ENCODE measurements at places on chromosomes 7 and 10.

DNA sequence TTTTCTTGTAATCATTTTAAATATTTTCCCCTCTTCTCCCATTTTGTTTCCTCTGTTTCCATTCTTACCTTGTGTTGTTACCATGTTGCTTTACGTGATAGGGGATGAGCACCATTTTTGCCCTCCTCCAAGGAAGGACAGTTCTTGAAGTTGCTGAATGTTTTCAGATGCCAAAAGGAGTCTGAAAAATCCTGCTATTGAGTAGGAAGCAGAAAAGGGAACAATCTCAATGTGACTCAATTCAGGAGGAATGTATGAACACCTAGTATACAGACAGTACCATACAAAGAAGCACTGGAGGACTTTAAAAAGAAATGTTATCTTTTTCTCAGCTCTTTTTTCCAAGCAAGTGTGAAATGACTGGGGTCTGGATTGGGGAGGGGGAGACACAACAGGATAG is 5.1 kb upstream of the NAMPT start:
- no peak for DNase-seq

DNA sequence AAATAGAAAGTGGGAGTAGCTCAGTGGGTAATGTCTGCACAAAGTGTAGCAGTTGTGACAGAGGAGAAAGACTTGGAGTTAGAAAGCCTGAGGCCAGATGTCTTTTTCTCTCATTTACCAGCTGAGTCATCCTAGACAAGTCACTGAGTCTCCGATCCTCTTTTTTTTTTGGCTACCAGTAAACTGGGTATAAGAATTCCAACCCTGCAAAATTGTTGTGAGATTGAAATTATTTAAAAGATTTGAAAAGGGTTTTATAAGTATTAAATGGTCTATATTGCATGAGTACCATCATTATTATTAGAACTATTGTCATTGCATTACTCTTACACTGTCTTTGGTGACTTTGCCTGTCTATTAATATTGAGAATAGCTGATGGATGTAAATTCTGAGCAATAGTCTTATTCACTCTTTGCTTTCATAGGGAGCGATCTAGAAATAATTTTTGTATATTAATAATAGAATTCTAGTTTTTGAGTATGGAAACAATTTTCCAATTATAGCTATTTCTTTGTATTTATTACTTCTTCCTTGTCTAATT is 74.0 kb downstream of the ARID5B start:
- no peak for DNase-seq

- DNase-seq, result no peak
Measured at GRCh38 chr7:36638140-36638539, 86.2 kb downstream of the AOAH start.

GRCh38 chr7:8480527-8480926 is 47.1 kb downstream of the NXPH1 start:
- no peak for DNase-seq

GRCh38 chr10:124626759-124627380 is 117.3 kb downstream of the FAM53B start:
- DNase-seq, result peak; percentile 61

DNA sequence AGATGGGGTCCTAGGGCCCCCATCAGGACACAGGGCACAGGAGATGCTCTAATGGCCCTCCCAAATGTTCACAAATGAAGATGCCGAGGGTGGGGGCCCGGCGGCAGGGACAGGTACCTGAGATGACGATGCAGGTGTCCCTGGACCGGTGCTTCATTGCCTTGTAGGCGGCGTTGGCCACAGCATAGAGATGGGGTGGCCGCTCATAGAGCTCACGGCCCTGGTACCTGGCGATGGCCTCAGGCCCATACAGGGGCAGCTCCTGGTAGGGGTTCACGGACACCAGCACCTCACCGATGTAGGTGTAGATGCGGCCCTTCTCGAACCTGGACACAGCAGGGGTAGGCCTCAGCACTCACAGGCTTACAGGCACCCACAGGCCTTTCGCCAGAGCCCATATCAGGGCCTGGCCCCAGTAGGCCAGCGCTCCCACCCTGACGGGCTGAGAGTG is 2.0 kb downstream of the MYO1G start:
- no peak for DNase-seq

- DNase-seq, result no peak
Measured at GRCh38 chr7:17671956-17672355, 268.3 kb downstream of the SNX13 start.

DNA sequence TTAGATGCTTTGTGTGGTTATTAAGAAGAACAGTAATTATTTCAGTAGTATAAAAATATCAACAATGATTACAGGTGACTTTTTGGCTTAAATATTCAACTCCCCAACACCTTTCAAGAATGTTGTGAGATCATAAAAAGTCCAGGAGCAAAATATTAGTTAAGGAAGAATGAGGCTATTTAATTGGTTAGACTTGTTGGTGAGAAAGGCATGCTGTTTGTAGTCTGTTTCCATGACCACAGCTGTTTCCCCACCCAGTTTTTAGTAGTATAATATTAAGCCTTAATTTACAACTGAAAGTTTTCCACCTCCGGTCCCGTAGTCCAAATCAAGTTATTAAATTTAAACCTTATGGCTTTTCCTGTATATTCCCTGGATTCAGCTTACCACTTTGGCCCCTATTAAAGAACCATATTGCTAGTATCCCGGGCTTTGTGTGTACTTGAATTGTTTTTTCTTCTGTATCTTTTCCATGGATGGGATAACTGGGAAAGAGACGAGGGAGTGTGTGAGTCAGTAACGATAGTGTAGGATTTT is 133.3 kb downstream of the CELF2 start:
- peak; percentile 83 for DNase-seq

- no peak for DNase-seq
Measured at GRCh38 chr10:103648251-103648635, 154.7 kb downstream of the NEURL1 start.

GRCh38 chr10:31030260-31030659 is 1.4 kb downstream of the ZNF438 start:
- no peak for DNase-seq

GRCh38 chr10:44927352-44927751 is 16.2 kb downstream of the TMEM72 start:
- DNase-seq, result no peak

DNA sequence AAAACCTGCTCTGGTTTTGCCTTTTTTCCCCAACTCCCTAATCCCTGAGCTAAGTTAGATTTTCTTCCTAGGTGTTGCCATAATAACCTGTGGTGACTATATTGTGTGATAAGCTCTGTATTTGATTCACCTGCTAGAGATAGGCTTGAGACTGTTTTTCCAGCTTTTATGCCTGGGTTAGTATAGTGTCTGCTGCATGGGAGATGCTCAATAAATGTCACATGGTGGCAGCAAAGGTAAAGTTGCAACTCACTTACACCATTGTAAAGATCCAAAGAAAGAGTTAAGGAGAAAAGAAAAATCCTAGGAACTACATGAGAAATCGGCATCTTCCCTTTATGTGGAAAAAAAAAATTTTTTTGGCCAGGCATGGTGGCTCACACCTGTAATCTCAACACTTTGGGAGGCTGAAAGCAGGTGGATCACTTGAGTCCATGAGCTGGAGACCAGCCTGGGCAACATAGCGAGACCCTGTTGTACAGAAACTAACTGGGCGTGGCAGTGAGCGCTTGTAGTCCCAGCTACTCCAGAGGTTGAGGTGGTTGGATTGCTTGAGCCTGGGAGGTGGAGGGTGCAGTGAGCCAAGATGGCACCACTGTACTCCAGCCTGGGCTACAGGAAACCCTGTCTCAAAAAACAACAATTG is 3.7 kb downstream of the CCNJ start:
- DNase-seq, result no peak

- peak; percentile 81 for DNase-seq
Measured at GRCh38 chr10:62637249-62638061, 167.1 kb upstream of the ADO start.

- DNase-seq, result no peak
Measured at GRCh38 chr7:127809261-127809702, 157.3 kb downstream of the SND1 start.

DNA sequence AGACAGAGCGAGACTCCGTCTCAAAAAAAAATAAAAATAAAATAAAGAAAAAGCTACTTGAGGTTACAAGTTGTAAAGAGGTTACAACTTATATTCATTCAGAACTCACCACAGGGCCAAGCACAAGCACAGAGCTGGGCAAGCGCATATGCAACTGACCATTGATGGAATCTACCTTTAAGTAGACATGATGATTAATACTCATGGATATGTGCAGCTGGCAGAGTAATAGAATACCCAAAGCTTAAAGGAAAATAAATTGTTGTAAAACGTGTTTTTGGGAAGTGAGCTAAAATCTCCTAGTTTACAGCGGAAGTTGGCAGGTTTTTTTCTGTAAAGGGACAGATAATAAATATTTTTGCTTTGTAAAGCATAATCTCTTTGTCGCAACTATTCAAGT is 111.6 kb downstream of the TMEM168 start:
- DNase-seq, result no peak

GRCh38 chr7:100585511-100586265 is at the start of gene LRCH4:
TSS of gene LRCH4 (minus strand) at chr7:100586129. CDS start at chr7:100586100, 29 bp downstream.
- DNase-seq, result peak; percentile 65
